MG63 (cell line): ENCODE measurements at places on chromosomes 2 and 18. TPM values are rescaled to one million over a fixed set of nuclear protein-coding genes. Genes with fewer than 3 reads are reported as not detected.

The KIF3C gene
- 3.2 and 9.5 TPM in 2 replicates for total RNA-seq

The FEV gene
- total RNA-seq = not detected in 2 replicates

The DUSP11 gene
- 13.0 and 26.1 TPM in 2 replicates for total RNA-seq

The PSME4 gene
- 17.9 and 24.2 TPM in 2 replicates for total RNA-seq

The CFC1 gene
- total RNA-seq = not detected in 2 replicates

The SCYGR6 gene
- total RNA-seq = not detected in 2 replicates

The DLGAP1 gene
- 3.4 and 3.7 TPM in 2 replicates for total RNA-seq

The NPPC gene
- not detected in 2 replicates for total RNA-seq

The SERPINB4 gene
- total RNA-seq = not detected in 2 replicates

The DSG3 gene
- not detected in 2 replicates for total RNA-seq

The ACVR1C gene
- not detected in 2 replicates for total RNA-seq

The CCDC85A gene
- 0.89 TPM in 1 of 2 replicates, not detected in the other for total RNA-seq

The NEU4 gene
- not detected in 2 replicates for total RNA-seq

The SNED1 gene
- total RNA-seq = 2.6 and 5.1 TPM in 2 replicates

The PLEK gene
- not detected in 2 replicates for total RNA-seq

The CXCR4 gene
- not detected in 2 replicates for total RNA-seq

The CPO gene
- total RNA-seq = not detected in 2 replicates

The MFSD2B gene
- not detected in 2 replicates for total RNA-seq

The CPS1 gene
- total RNA-seq = 6.3 and 11.4 TPM in 2 replicates

The NPHP1 gene
- 2.5 and 10.9 TPM in 2 replicates for total RNA-seq

The CDK15 gene
- total RNA-seq = 2.7 and 6.5 TPM in 2 replicates

The LYG2 gene
- total RNA-seq = not detected in 2 replicates

The OTOS gene
- total RNA-seq = not detected in 2 replicates

The DOK6 gene
- total RNA-seq = 11.2 and 11.6 TPM in 2 replicates

The TMEM247 gene
- total RNA-seq = not detected in 2 replicates

The GKN2 gene
- total RNA-seq = not detected in 2 replicates

The ZNF236 gene
- 4.4 and 43.2 TPM in 2 replicates for total RNA-seq

The CHRNG gene
- not detected in 2 replicates for total RNA-seq

The REG1B gene
- total RNA-seq = not detected in 2 replicates

The RAB6C gene
- total RNA-seq = not detected in 2 replicates

The CD28 gene
- total RNA-seq = 0.10 TPM in 1 of 2 replicates, not detected in the other

The ECEL1 gene
- total RNA-seq = not detected in 2 replicates

The CCDC121 gene
- 1.2 and 3.3 TPM in 2 replicates for total RNA-seq

The APLF gene
- 0.99 and 2.5 TPM in 2 replicates for total RNA-seq

The IL37 gene
- total RNA-seq = 3.1 and 6.9 TPM in 2 replicates

The SPDYA gene
- total RNA-seq = not detected in 2 replicates

The SRD5A2 gene
- total RNA-seq = not detected in 2 replicates

The UPP2 gene
- not detected in 2 replicates for total RNA-seq

The TCF23 gene
- not detected in 2 replicates for total RNA-seq

The DNER gene
- 84.8 and 88.7 TPM in 2 replicates for total RNA-seq

The LIMS1 gene
- total RNA-seq = 42.1 and 49.2 TPM in 2 replicates

The POTEJ gene
- not detected in 2 replicates for total RNA-seq

The ICOS gene
- not detected in 2 replicates for total RNA-seq

The FAM110C gene
- not detected in 2 replicates for total RNA-seq

The VPS54 gene
- 14.6 and 19.1 TPM in 2 replicates for total RNA-seq

The STARD6 gene
- 1.3 TPM in 1 of 2 replicates, not detected in the other for total RNA-seq

The SCN1A gene
- not detected in 2 replicates for total RNA-seq
